ENCODE measurements at places on chromosomes 12 and 14.

DNA sequence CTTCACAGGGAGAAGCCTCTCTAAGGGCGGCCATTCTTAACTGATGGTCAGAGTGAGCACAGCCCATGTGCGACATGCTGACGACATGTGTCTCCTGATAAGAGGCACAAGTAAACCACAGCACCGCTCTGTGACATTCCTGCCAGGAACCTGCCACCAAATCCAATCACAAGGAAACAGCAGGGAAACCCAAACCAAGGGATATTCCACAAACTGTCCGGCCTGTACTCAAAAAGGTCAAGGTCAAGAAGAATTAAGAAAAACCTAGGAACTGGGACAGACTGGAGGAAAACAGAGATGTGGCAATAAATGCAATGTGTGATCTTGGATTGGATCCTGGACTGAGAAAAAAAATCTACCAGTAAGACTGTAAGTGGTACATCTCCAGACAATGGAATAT lies 91.9 kb downstream of the SYNE3 start:
- DNase-seq = no peak

DNA sequence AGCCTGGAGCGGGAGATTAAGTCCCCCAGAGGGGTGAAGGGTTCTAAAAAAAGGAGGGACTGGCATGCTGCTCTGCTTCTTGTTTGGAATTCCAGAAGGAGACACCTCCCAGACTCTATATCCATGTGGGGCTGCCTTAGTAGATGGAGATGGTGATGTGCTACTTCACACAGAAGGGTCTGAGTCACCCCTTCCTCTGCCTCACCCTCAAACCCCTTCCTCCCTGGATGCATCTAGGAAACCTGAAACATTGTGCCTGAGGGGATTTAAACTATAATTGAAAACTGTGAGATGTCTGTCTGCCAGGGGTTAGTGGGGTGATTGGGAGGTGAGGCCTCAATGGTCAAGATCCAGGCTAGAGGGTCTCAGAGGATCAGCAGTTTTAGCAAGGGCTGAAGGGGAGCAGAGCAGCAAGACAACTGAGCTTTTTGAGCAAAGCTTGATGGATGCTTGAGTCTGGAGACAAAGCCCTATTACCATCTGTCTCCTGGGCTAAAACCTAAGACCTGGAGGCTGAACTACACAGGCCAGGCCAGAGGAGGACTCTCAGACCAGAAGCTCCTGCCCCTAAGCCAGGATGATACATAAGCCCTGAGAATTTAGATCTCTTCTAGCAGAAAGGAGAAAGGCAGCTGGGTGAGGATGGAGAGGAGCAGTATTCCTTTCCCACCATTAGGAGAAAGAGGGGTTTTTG lies 314.7 kb upstream of the ATP2B1 start:
- no peak for DNase-seq

- no peak for DNase-seq
Measured at GRCh38 chr12:52903855-52904508, 894 bp downstream of the KRT8 start.

DNA sequence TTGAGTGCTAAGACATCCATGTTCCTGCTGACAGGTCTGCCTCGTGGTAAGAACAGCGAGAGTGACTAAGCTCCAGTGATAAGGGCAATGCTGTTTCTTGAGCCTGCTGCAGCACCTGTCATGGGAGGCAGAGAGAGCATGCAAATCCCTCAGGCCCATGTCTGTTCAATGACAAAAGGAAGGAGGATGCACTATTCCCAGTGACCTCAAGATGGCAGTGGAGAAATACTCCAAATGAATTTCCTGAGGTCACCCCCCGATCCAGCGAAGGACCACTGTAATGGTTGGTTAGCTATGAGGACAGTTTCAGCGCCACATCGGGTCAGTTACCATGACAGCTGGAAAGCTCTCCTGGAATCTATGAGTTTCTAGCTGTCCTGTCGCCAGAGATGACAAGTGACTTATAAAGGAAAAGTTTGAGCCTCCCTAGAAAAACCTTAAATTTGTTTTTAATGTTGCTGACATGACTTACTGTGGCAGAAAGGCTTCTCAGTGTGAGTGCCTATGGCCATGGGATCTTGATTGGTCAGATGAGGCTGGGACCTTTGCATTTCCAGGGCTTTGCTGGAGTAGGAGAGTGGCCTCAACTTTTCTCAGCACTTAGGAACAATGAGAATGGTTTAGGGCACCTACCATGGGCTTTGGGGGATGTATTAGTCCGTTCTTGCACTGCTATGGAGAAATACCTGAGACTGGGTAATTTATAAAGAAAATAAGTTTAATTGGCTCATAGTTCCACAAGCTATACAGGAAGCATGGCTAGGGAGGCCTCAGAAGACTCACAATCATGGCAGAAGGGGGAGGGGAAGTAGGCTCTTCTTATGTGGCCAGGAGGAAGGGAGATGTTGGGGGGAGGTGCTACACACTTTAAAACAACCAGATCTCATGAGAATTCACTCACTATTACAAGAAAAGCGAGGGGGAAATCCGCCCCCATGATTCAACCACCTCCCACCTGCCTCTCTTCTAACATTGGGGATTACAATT lies 88.0 kb upstream of the TMEM260 start:
- peak; percentile 12 for DNase-seq

DNA sequence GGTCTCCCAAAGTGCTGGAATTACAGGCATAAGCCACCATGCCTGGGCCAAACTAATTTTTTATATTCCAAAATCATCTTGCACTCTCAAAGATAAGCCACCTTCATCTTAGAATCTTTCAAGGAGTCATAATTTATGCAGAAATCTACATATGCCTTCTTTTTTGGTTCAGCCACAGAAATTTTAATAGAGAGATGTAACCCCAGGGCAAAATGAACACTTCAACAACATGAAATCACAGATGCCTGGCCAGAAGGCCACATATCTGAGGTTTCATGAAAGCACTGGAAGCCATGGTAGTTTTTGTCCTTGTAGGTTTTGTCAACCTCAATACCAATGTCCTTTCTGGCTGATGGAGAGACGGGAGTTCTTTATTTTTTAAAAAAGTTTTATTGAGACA lies 9.8 kb downstream of the SUPT16H start:
- no peak for DNase-seq

GRCh38 chr12:12081836-12082497 lies 11.2 kb downstream of the BCL2L14 start:
- DNase-seq = no peak

DNA sequence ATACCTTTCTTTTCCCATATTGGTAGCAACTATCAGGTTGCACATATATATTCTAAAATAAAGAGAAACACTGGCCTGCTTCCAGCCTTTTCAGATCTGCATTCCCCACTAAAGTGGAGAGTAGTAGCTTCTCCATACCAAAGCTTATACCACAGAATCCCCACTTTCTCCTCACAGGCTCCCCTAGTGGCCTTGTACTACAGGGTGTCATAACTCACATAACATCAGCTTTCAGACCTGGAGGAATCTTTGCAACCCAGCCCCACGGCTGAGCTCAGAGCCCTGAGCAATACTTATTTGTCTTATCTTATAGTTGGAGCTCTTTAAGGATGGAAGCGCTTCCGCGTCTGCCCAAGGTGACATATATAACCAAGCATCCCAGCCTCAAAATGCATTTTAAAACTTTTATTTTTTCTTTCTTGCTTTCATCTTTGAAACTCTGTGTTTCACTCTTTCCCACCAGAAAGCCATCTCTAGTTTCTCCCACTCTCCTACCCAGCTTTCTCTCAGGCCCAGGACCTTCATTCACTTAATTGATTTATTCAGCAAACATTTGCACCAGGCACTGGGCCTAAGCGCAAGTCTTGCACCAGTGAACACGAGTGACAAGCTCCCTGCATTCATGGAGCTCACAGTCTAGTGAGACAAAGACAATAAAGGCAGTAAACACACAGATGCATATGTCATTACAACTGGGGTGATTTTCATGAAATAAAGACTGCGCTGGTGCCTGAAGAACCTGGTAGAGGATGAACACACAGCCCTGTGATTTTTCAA lies 254.7 kb downstream of the IPO8 start:
- DNase-seq = no peak

- DNase-seq = no peak
Measured at GRCh38 chr12:46300910-46301309, 32.1 kb upstream of the SLC38A1 start.

DNA sequence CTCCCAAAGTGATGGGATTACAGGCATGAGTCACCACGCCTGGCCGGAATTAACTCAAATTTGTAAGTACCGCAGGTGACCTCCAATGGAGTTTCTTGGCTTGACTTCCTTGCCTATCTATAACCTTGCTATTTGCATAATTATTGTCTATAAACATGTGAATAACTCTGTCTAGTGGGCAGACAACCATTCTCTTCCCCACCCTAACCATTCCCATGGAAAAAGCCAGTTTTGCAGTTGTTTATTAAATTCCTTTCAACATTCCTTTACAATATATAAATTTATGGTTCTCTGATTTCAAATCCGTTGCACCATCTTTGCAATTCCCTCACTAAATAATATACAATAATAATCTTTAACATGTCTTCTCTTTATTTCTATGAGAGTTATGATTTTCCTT lies 61.0 kb upstream of the ZDHHC17 start:
- no peak for DNase-seq

DNA sequence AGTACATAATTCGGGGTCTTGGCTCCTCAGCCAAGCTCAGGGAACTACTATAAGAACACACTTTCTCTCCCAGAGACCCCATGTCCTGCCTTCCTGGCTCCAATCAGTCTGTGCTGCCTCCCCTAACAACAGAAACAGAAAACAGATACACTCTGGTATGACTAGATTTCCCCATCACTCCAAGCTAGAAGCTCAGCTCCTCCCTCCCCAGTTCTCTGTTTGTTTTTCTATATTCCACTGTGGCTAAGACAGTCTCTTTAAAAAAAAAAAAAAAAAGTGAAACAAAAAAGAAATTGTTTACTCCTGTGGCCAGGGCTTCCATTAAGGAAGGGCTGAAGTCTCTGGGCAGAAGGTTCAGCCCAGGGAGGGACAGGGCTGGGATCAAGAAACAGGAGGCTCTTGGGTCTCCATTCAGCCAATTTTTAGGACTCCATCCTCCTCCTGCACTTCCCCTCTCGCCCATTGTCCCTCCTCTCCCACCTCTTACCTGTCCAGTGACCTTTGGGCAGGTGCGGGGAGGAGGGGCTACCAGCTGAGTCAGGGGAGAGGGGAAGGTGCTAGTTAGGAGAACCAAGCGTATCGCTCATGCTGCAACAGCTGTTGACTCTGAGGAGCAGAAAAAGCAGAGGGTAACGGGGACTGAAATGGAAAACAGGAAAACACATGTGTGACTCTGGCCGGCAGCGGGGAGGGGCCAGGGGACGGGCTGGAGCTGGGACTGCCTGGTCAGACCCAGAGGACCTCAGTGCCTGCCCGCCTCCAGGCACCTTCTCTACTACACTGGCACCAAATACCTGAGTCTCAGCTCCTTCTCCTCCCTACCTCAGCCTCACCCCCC lies 4.1 kb upstream of the SLC7A7 start:
- DNase-seq = no peak

DNA sequence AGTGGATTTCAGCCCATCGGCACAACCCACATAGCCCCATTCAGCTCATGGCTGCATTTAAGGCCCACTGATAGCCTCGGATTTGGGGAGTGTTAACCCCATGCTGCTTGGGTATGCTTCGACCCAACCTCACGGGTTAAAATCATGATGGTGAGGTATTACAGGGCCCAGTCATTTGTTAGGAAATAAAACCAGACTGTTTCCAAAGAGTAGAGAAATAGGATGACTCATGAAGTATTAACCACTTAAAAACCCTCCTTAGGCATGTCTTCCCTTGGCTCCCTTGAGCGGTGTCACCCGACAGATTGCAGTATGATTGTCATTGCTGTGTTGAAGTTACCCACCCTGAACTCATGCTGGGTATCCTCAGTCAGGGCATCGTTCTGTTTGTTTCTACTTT lies 289.1 kb downstream of the CACNA1C start:
- no peak for DNase-seq

DNA sequence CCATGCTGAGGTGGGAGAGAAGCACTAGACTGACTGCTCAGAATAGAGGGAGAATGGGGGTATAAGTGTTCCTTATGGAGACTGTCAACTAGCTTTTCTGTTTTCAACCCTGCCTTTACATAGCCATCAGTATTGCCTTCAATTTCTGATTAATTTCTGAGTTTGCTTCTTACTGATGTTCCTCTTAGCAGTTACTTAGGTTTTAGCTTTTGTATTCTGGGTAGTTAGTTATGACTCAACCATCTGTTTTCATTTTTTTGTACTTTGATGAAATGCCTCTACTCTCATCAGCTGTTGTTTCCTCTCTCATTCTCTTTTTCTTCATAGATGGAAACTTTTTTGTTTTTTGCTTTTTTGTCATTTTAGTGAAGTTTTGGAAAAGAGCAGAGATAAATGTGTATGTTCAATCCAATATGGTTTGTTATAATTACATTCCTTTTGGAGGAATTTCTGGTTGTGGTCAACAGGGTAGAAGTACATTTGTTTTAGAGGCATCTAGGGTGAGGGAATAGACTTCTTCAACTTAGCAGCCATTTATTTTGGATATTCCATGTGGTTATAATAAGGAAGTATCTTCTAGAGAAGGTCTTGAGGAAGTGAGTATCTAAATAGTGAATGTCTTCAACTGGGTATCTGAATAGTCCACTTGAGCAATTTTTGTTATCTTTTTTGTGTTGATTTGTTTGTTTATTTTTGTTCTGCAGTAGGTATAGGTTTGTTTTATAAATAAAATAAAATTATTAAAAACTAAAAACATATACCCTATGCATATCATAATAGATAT lies 29.6 kb downstream of the PMCH start:
- DNase-seq = no peak

DNA sequence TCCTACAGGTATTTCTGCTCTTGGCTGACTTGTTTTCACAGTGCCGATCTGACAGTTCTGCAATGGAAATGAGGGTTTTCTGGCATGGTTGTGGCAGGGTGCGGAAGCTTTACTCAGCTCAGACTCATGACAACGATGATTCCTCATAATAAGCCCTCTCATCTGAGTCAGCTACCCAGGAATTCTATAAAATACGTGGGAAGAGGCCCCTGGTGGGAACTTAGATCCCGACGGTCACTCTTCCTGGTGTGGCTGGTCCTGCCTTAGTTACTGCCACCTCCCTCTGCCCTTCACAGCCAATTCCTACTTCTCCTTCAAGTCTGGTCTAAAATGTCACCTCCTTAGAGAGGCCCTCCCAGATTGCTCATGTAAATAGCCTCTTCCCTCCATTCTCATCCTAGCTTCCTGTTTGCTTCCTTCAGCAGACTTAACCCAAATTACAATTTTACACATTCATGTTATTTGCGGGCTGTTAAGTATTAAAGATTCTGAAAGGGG lies 104.2 kb upstream of the MAP1LC3B2 start:
- peak; percentile 85 for DNase-seq

Data from epithelial cell of prostate (primary cell).